Right ventricle myocardium superior (tissue), 1 donor: ENCODE measurements at places on chromosomes 1 and 21.

DNA sequence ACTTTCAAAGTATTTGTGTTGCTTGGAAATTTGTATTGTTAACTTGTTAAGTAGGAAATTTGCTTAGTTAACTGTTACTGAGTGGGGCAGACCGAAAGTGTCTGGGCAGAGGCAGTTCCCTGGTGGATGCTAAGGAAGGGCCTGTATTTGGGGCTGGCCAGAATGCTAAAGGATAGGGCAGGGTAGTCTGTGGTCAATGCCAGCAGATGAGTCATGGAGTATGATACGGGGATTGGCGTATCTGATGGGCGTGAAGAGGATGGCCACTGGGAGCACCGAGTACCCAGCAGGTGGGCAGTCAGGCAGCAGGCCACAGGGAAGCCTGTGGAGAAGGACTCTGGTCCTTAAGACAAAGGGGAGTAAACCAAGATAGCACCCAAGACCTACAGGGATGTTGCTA lies 46.6 kb upstream of the SCAF4 start:
- no peak for DNase-seq

DNA sequence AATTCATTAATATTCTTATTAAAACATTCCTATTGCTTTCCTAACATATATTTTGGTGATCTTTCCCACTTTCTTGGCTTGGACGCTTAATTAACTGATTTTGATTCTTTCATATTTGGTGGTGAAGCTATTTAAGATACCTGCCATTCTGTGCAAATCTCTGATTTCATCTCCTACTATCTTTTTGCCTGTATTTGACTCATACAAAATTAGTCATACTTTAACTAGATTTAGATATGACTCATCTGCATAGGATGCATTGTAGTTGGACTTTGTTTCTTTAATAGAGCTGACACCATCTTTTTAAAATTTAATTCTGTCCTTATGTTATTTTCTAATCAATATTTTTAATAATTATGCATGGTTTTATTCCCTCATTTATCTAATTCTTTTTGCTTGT lies 93.8 kb upstream of the PLPPR4 start:
- DNase-seq: no peak

GRCh38 chr1:246691622-246692495 lies 32.4 kb upstream of the SCCPDH start:
- no peak for DNase-seq

DNA sequence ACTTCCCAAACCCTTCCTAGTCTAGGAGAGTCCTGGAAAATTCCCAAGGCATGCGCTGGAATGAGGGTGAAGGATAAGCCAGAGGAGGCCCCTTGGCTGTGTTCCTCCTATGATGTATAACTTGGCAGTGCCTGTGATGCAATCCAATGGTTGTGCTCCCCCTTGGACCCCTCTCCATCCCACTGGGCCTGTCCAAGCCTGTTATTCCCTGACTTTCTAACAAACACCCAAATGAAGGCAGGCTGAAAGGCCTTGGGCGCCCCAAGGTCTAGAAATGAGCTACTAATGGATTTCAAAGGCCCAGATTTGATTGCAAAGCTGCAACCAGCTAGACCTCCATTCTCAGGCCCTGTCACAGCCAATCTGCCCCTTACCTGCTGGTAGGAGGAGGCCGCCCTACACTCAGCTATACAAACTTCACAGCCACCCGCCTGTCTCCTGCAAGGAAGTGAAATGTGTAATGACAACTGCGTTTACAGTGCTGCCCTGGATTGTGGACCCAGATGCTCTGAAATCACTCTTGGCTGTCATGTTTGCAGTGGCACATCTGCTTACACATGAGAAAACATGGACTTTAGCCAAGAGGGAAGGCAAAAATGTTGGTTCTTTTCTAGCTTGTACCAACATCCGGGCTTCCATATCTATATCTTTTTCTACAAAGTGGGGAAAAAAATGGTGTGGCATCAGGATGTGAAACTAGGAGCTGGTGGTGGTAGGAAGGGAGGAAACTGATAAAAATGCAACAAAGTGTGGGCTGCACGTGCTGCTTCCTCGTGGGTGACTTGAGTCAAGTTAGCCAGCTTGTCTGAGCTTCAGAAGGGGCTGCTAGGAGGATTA lies 130.4 kb downstream of the TRABD2B start:
- DNase-seq: no peak

DNA sequence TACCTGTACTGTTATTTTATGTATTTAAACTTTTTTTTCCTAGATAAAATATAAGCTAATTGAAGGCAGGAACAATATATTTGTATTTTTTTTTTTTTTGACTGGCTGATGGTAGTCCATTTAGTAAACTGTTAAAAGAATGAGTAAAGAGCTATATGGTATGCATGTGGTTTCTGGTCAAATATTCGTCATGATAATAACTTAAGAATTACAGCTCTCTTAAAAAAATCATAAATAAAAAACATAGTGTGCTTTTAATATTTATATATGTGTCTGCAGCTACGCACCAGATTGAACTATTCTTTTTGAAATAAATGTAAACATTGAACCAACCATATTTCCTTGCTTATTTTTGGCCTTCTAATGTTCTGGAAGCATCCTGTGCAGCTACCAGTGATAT lies 272.3 kb upstream of the C1orf105 start:
- DNase-seq: no peak
